Pancreas (tissue), 10 donors: ENCODE measurements at places on chromosomes 2 and 18. TPM values are rescaled to one million over a fixed set of nuclear protein-coding genes. Genes with fewer than 3 reads are reported as not detected.
A peak's percentile ranks its signal among the peaks of the same experiment; 100 is the strongest.

- no peak for DNase-seq
Measured at GRCh38 chr2:55395724-55396605, 23.7 kb downstream of the CCDC88A start.

GRCh38 chr2:215218587-215219577 is 80.5 kb upstream of the ABCA12 start:
- peak; percentile 56 for DNase-seq

Gene TLX2
- total RNA-seq = not detected

DNA sequence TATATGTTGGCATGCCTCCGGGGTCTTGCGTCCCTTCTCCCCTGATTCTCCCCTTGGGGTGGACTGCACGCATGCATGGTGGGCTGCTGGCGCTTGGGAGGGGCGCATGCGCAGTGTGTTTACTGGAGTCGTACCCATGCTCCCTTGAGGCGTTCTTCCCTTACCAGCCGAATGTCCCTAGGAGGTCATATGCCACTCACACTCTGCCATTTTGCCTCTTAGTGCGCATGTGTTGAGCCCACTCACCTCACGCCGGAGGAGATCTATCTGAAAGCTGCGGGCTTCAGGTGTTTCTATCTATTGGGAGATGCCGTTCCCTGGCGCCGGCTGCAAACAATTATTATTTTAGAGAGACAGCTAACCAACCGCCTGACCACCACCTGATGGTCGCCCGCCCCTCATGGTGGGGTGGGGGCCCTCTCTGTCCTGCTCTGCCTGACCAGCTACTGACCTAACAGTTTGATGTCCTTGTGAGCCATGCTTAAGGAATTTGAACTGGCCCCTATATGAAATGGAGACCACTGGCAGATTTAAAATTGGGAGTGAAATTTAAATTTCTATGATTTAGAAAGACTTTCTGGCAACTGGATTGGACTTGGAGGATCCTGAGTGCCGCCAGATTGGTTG is 179.6 kb downstream of the RNF144A start:
- no peak for DNase-seq

DNA sequence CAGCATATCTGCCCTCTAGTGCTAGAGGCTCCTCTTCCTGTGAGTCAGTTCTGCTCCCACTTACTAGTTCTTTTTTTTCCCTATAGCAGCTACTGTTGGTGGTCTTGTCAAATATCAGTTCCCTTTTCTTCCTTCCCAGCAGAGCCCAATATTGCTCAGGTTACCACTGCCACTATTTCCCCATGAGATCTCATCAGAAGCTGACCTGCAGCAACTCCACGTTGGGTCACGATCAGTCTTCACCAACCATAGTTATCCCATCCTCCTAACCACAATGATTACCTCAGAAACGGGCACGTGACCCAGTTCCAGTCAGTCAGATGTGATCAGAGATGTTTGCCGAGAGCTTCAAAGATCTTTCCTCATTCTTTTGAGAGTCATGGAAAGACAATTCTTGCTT is 59.7 kb upstream of the CAPN13 start:
- no peak for DNase-seq

Gene LRP2
- not detected for total RNA-seq

Gene IL36G
- total RNA-seq = not detected

DNA sequence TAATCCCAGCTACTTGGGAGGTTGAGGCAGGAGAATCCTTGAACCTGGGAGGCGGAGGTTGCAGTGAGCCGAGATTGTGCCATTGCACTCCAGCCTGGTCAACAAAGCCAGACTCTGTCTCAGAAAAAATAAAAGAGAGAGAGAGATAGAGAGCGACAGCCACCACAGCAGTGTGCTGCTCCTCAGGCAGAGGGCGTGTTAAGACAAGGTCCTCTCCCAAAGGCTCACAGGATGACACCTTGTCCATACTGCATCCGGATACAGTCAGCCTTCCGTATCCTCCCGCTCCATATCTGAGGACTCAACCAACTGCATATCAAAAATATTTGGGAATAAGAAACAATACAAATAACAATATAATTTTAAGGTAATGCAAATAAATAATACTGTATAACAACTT is 20.1 kb downstream of the ARL4C start:
- DNase-seq = no peak
